Left lobe of liver (tissue), 2 donors: ENCODE measurements at places on chromosomes 6 and 20.

- DNase-seq, result no peak
Measured at GRCh38 chr6:21075986-21076385, 517.6 kb upstream of the SOX4 start.

GRCh38 chr6:47490676-47491075 is 13.1 kb downstream of the CD2AP start:
- no peak for DNase-seq

DNA sequence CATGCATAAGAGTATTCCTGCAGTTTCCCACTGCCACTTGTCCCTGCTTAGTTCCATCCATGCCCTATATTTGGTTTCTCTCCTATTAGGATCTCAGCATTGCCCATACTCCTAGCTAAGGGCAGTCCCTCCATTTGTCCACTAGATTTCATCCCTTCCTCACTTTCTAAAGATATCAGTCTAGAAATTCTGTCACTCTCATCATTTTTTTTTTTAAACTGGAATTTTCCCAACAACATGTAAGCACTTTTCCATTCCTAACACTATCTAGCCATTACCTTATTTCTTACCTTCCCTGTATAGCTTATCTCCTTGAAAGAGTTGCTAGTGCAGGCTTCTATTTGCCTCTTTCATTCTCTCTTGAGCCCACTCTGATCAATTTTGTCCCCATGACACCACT is 312.2 kb downstream of the BTBD3 start:
- DNase-seq, result no peak

GRCh38 chr20:8646033-8646441 is 422.9 kb upstream of the PLCB4 start:
- DNase-seq, result no peak

DNA sequence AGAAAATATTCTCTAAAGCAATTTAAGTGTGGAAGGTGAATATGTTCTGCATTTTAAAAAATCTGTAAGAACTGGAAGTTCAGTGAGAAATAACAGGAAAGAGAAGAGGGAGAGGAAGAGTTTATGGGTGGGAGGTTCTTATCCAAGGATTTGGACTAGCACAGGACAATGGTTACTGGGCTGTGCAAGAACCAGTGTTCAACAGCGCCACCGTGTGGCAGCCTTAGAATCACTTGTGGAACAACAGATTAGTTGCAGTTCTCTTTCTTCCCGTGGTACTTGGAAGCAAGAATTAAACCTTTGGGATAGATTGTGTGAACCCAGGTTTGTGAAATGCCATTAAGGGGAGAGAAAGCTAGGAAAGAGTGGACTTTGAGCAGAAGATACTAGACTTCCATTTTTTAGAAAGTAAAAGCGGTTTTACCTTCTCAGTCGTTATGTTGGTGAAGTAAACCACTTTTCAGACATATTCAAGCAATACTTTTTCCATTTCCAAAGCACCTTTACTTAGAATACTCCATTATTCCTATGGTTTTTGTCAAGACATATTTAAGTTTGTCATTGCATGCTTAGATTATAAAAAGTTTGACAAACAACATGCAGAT is 436.7 kb downstream of the RNF144B start:
- DNase-seq, result no peak

GRCh38 chr6:35036828-35037663 is 104.1 kb downstream of the TCP11 start:
- DNase-seq, result no peak

GRCh38 chr6:38150681-38151296 is 331.3 kb downstream of the ZFAND3 start:
- peak; percentile 31 for DNase-seq

- DNase-seq, result no peak
Measured at GRCh38 chr6:30323806-30324205, 2.9 kb upstream of the TRIM39 start.
